ENCODE measurements at places on chromosomes 2 and 18.

GRCh38 chr2:70161069-70161534 is 29.7 kb downstream of the C2orf42 start:
- no peak for DNase-seq

- no peak for DNase-seq
Measured at GRCh38 chr18:3450012-3450798, at the start of gene TGIF1. TGIF1 (plus strand) TSS chr18:3450172; CDS start chr18:3450490, 318 bp downstream.

DNA sequence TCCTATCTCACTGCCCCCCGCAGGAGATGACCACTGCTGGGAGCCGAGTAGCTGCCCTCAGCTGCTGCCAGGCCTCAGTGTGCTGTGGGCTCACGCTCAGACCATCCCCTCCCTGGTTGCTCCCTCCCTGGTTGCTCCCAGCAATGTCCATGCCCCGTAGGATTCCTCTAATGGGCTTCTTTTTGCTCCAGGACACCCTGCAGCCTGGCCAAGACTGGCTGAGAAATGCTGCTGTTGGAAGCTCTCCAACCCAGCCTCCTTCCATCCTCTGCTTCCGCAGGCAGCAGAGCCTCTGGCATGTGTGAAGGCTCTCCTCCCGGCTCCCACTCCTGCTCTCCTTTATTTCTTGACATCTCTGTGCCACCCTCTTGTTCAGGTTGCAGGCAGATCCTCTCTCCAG is 48.6 kb downstream of the SOX11 start:
- DNase-seq: no peak

DNA sequence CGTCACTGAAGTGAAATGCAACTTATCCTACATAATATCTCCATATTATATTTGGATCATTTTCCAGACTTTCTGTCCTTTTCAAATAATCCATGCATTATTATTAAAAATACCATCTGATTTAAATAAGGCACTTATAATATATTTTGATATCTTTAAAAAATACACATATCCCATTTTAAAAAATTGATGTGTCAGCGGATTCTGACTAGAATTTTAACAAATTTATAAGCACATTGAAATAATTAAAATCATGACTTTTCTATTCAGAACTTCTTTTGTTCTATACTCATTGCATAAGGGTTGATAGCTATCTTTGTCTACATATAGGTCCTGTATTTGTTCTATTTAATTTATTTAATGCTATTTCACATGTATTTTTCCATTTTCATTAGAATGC is 199.0 kb upstream of the DSEL start:
- no peak for DNase-seq

DNA sequence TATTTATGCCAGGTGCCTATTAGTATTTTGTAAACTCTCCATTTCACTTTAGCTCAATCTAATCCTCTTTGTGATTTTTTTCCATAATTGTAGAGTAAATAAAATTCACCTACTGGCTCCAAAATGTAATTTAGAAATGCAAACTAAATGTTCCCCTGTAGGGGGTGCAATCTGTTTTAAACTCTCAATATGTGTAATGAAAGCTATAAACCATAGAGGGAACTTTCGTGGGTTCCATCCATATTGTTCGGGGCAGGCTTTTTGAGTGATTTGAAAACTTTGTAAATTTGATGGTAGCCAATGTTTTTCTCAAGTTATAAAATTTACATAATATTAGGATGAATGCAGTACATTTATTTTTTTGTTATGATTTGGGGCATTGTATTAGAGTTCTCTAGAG is 49.4 kb downstream of the TSPYL6 start:
- DNase-seq: peak; percentile 63

DNA sequence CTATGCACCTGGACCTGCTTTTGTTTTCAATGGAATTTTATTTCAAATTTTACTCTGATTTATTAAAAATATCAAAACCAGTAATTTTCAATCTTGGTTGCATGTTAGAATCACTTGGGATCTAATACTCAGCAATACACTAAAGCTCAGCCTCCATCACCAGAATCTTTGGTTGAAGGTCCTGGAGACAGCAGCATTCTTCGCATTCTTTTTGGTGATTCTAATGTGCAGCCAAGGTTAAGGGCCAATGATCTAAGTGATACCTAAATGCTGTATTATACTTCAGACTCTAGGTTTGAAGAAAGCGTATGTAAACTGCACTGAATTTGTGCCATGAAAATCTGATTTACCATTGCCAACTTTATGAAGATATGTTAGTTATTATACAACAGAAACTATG is 493.1 kb downstream of the XIRP2 start:
- DNase-seq: no peak

GRCh38 chr2:42828487-42829425 is 36.4 kb upstream of the HAAO start:
- peak; percentile 15 for DNase-seq

Data from SHP77 treated with DMSO at 0.1 percent for 48 hours (cell line).